ENCODE measurements at places on chromosomes 11 and 22.

- DNase-seq = peak; percentile 93
These were observed 15.7 kb downstream of the DAGLA start for GRCh38 chr11:61695917-61696316.

- DNase-seq = no peak
These were observed 2.4 kb downstream of the TSKU start for GRCh38 chr11:76785513-76785912.

DNA sequence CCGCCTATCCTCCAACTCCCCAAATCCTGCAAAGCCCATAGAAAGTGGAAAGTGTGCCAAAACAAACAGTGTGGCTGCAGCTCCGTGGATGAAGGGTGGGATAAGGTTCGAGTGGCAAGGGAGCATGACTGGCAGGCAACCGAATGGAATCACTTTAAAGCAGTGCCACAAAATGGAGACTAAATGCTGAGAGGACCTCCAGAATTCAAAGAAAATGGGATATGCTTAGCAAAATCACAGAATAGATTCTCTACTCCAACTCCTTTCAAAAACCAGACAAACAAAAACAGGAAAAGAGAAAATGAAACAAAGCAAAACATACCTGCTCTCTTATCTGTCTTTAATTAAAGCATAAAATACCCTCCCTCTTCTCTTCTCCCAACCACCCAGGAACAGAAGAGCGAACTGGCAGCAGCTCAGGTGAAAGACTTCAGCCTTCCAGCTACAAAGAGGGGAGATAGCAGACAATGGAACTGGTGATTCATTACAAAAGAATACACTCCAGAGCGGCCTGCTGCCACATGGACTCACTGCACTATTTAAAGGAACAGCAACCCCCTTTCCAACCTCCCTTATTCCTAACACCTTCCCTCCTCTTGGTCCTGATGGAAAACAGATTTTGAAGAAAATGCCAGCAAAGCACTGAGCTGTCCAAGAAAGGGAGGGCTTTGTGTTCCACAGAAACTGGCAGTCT, 118.5 kb downstream of the APOL5 start:
- DNase-seq = no peak

DNA sequence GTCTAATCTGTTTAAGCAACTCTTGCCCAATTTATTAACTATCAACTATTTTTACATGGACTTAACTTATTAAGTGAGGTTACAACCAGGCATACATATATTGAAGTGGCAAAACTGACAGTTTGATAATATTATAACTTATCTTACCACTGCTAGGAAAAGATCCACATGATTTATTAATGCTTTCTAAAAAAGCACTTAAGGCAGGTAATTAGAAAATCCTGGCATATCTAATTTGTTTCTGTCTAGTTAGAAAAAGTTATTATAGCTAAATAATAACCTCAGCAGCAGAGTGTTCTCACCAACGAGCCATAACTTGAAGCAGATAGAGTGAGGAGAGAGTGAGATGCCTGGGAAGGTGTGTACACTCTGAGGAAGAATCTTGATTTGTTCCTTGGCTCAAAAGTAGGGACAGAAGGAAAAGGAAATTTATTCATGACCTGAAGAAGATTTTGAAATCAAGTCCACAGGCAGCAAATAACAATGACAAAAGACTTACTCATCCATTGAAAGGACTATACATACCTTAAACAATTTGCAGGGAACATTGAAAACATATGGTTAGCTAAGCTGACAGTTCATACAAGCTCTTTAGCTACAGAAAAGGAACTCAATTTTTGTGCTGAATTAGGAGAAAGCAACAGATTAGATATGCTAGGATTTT, 7.1 kb upstream of the MUC15 start:
- no peak for DNase-seq

DNA sequence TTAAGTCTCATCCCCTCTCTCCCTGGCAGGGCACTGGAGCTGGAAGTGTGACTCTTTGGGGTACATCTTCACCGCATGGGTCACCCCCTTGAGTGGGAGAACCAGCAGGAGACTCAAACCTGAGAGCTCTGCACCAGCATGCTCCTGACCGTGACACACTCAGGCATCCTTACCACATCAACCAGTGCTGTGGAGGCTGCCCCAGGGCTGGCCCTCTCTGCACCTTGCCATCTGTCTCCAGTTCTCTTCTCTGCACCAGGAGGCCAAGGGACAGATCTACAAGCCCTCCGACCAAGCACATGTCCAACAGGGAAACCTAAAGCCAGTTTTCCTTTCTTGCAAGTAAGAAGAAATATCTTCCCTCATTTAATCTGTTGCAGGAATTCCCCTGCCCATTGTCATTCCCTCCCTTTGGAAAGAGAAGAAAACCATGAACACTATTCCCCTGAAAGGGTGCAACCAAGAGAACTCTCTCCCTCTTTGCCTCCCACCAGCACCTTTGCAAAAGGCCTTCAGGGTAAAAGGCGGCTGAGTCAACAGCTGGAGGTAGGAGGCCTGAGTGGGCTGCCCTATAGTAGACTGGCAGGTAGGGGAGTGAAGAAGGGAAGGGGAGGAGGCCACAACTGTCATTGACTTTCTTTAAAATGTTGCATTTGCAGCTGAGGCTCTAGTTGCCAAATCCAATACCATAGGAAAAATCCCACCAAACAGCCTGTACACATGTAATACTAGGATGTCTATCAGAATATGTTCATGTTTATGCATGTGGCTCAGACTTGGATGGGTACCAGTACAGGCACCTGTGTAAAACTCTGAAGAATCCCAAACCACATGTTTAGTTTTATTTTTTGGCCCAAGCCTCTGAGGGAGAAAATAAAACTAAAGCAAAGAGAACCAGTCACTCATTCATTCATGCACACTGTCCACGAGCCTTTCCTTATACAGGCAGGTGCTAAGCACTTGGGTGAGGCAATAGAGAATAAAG, 117.0 kb downstream of the WT1 start:
- no peak for DNase-seq

GRCh38 chr22:40533712-40534378, 102.7 kb downstream of the MRTFA start:
- DNase-seq = peak; percentile 49

- no peak for DNase-seq
These were observed 2.4 kb upstream of the THRSP start for GRCh38 chr11:78061088-78061920.

- no peak for DNase-seq
These were observed 54.1 kb upstream of the B3GAT1 start for GRCh38 chr11:134466156-134466555.

GRCh38 chr11:79330651-79331050, 110.2 kb downstream of the TENM4 start:
- DNase-seq = no peak

- peak; percentile 55 for DNase-seq
These were observed 12.3 kb downstream of the MB start for GRCh38 chr22:35604621-35605368.

DNA sequence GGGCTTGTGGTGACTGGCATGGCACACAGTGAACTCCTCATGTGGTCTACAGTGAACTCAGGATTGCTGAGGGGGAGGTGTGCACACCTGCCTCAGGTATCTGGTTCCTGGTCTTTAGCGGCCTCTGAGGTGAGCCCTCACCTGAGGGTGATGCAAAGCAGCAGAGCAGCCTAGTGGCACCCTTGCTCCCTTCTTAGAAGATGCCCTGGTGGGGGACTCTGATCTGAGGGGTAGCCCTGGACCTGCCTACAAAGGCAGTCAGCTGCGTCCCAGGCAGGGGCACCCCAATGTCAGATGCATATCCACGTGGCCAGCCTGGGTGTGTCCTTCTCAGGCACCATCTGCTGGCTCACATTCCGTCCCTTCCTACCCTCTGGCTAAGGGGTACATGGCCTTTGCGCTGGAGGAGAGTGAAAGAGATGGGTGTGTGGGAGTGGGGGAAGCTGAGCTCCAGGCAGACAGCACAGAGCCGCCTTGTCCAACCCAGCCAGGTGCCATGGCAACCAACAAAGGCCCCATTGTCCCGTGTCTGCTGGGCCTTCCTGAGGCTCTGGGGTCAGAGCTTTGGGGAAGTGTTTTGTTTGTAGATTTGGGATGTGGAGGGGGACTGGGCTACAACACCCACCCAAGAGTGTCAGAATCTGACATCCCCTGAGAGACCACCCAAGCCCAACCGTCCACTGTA, 5.8 kb downstream of the PLEKHB1 start:
- no peak for DNase-seq

GRCh38 chr11:88332851-88333250, 4.7 kb downstream of the CTSC start:
- no peak for DNase-seq

DNA sequence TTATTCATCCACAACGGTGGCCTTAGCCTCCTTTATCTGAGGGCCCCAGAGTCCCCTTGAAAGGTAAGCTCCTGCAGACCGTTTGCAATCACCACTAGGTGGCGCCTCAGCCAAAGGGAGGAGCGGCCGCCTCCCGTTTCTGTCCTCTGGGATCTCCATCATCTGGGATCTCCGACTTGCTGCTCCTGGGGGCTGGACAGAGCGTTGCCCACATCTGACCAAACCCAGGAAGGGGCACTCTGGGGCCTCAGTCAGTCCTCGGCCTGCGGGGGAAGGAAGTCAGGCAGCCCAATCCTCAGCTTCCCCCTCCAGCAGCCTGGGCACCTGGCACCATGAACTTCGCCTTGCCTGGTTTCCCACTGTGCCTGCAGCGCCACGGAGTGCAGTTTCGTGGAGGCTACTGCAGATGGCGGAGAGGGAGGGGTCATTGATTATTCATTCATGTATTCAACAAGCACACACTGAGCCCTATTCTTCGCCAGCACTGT, 23.5 kb downstream of the TP53I11 start:
- peak; percentile 76 for DNase-seq

DNA sequence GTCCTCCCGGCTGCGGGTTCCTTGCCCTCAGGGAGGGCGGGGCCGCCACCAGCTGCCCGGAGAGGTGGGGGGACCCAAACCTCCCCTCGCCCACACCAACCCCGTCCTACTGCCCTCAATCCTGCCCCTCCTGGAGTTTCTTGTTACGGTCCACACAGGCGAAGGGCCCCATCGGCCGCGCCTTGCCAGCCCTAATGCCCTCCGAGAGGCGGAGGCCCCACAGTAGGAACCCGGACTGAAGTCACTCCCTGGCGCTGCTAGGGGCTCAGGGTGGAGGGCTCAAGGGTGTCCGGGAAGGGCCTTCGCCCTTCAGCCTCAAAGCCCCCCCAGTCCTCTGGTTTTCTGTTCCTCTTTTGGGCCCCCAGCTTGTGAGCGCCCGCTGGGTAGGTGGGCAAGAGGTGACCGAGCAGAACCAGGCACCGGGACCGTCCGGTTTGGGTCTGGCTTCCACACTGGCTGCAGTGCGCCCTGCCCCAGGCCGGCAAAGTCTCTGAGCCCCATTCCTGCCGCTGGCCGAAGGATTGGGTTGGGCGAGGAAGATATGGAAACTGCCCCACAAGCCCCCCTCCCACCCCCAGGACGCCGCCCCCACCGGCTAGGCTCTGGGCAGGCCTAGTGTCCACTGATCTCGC, 24.5 kb downstream of the DUSP8 start:
- no peak for DNase-seq

GRCh38 chr11:129680907-129681306, 134.7 kb upstream of the TMEM45B start:
- no peak for DNase-seq

DNA sequence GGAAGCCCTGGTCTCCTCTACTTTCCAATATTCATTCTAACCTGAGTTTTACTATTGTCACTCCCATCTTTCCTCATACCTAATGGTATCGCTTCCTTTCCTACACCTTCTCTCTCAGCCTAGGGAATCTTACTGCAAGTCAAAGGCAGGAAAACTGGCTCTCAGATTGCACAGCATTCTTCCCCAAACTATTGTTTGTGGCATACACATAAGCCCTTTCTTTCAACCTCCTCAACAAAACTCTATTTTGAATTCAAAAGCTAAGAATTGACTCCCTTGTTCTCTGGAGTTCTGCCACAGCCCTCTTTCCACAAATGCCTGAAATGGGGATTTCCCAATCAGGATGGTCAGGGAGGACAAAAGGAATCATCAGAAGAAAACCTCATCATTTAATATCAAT, 181.5 kb downstream of the FAM76B start:
- no peak for DNase-seq

DNA sequence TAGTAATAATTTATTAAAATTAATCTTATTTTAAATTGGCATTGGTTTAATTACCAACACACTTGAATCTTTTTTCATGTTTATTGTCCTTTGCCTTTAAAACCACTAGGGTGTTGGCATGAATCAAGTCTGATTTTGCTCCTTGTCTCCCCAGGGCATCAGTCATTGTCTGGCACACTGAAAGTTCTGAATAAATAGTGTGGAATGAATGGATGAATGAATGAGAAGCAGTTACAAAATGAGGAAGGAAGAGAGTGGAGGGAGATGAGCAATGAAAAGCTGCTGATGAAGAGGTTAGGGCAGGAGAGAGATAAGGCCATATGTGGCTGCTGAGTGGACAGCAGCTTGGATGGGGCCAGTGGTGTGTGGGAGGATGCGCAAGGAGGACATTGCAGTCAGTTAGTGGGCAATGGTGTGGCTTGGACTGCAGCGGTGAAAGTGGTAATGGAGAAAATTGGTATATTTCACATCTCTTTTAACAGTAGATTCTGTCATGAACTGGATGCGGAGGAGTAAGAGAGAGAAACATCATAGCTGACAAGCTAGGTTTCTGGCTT, 132.0 kb downstream of the SPON1 start:
- no peak for DNase-seq

- no peak for DNase-seq
These were observed 164.4 kb downstream of the TEAD1 start for GRCh38 chr11:12838463-12839123.

- no peak for DNase-seq
These were observed 40.5 kb downstream of the NCAM1 start for GRCh38 chr11:113001709-113002108.

DNA sequence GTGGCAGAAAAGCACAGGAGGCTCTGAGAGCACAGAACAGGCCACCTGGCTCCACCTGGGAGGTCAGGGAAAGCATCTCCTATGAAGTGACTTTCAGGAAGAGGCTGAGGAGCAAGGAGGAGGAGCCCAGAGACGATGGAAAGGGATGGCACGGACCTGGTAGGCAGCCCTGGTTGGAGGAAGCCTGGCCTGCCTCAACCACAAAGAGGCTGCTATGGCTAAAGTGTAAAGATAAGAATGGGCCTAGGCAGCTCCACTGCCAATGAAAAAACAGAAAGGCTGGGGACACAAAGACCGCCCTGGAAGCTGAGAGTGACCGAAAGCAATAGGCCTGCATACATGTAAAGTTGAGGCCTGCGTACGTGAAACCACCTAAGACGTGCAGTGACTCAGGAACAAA, 31.2 kb upstream of the ETS1 start:
- no peak for DNase-seq

DNA sequence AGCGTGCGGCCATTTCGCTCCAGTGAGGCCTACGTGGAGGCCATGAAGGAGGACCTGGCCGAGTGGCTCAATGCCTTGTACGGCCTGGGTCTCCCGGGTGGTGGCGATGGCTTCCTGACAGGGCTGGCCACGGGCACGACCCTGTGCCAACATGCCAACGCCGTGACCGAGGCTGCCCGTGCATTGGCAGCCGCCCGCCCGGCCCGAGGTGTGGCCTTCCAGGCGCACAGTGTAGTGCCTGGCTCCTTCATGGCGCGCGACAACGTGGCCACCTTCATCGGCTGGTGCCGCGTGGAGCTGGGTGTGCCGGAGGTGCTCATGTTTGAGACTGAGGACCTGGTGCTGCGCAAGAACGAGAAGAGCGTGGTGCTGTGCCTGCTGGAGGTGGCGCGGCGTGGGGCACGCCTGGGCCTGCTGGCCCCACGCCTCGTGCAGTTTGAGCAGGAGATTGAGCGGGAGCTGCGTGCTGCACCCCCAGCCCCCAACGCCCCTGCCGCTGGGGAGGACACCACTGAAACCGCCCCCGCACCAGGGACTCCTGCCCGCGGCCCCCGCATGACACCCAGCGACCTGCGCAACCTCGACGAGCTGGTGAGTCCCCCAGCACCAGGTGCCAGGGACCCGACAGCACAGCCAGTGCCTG, 1.8 kb downstream of the GAS2L1 start:
- no peak for DNase-seq
